ENCODE measurements at places on chromosomes 2 and 18.

DNA sequence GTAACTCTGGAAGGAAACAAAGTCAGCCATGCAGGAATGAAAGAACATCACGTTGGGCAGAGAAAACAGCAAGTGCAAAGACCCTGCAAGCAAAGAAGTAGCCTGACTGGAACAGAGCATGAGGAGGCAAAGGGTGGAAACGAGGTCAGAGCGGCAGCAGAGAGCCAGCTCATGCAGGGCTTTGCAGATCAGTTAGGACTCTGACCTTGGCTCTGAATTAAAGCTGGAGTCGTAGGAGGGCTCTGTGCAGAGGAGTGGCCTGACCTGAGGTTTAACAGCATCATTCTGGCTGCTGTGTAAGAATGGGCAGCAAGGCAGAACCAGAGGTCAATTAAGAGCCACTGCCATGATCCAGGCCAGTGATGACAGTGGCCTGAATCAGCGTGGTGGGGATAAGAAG, 220.7 kb downstream of the PRKCE start:
- DNase-seq = no peak

- DNase-seq = peak; percentile 45
These were observed 166.3 kb upstream of the SERTAD2 start for GRCh38 chr2:64819774-64820688.

GRCh38 chr2:86393521-86394491, 47.4 kb upstream of the KDM3A start:
- no peak for DNase-seq

DNA sequence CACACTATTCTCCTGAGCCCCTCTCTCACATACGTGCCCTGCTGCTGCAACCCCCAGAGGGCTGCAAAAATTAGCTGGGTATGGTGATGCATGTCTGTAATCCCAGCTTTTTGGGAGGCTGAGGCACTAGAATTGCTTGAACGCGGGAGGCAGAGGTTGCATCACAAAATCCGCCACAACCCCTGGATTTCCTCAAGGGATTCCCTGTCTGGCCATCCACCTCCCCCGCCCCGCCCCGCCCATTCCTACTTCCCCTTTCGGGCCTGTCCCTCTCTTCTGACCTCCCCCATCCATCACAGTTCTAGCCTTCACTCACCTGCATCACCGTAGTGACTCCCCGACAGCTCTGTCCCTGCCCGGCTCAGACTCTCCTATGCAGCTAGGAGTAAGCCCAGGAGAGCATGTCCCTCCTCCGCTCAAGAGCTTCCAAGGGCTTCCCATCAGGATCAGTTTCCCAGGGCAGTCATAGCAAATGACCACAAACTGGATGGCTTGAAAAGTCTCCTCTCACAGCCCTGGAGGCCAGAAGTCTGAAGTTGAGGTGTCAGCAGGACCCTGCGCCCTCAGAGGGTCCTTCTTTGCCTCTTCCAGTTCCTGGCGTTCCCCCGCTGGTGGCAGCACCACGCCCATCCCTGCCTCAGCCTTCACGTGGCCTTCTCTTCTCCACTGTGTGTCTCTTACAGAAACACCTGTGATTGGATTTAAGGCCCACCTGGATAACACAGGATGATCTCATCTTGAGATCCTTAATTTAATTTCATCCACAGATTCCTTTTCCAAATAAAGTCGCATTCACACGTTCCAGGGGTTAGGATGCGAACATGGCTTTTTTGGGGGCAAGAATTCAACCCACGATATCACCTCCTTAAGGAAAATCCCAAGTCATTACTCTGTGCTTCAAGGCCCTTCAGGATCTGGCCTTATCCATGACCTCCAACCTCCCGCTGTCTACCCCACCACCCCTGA, 58.5 kb downstream of the HS1BP3 start:
- DNase-seq = no peak

- DNase-seq = no peak
These were observed 329.5 kb upstream of the ETAA1 start for GRCh38 chr2:67067656-67068055.

Data from hematopoietic multipotent progenitor cell treated with erythropoietin and hydrocortisone succinate and interleukin-3 and kit ligand, for 4 days (in vitro differentiated cells).